ENCODE measurements at places on chromosomes 1 and 21. TPM values are rescaled to one million over a fixed set of nuclear protein-coding genes. Genes with fewer than 3 reads are reported as not detected.
A peak's percentile ranks its signal among the peaks of the same experiment; 100 is the strongest.

- DNase-seq = no peak
Measured at GRCh38 chr1:232599178-232600041, 30.5 kb downstream of the SIPA1L2 start.

DNA sequence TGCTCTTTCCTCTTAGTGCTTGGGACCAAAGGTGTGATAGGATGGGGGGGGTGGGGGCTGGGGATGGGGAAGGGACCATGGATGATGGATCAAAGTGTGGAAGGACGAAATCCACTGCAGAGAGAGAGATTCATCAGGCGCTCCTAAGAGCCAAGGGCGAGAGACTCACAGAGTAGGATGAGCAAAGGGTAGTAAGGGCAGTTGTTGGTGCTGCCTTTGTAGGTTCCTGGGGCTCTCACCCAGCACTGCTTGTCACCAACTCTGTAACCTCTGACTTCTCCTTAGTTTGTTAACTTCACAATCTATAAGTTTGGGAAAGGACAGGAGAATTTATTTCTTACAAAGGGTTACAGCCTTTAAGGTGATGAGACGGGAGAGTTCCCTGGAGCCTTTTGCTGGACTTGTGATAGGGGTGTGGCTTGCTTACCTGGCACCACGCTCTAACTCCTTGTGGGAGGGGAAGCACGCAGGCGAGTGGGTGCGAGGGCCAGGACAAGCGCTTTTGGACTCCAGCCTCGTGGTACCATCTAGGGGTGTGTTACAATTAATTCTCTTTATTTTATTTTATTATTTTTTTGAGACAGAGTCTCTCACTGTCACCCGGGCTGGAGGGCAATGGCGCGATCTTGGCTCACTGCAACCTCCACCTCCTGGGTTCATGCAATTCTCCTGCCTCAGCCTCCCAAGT is 1.6 kb upstream of the PDXK start:
- DNase-seq = no peak

GRCh38 chr1:64112281-64112680 is 91.1 kb upstream of the UBE2U start:
- peak; percentile 85 for DNase-seq

DNA sequence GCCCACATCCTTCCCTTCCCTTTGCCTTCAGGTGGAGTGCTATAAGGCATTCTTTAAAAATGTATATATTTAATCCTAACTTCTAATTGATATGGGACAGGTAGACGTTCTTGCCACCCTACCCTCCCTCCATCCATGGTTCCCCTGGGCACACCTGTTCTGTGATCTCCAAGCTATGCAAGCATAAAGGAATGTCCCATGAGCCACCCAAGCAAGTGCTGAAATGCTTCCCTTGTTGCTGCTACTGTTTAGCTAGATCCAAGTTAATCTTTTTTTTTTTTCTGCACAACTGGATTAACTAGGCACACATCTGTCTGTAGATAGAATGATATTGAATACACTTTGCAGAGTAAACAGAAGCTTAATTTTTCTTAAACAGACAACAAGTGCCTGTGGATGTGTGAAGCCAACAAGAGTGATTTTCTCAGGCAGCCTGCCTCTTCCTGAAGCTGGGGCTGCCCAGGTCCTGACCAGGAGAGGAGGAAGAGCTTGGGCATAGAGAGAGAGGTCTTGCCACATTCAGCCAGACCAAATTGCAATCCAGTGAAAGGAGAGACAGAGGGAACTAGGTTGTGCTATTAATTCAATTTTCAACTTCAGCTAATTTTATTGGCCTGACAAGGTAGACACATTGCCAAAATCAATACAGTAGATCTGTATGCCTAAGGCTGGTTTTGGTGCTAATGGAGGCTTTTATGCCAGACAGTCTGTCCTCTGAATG is 28.2 kb upstream of the ATP1B1 start:
- no peak for DNase-seq

DNA sequence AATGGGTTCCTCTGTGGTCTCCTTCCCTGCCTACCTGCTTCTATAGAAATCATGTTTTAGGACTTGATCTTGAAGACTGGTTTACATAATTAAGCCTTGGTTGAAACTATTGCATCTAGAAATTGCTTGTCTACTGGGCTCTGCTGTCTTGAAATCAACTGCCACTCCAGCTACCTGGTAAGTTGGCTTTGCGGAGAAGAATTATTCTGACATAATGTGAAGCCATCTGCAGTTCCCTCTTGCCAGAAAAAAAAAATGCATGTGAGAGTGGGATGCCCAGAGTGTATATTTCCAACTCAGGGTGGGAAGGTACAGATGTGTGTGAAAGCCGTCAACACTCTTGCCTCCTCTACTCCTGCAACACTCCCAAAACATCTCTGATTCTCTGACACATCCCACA is 27.2 kb downstream of the C8B start:
- no peak for DNase-seq

- no peak for DNase-seq
Measured at GRCh38 chr1:171212607-171213351, 27.7 kb downstream of the FMO2 start.

The OPRD1 gene
- total RNA-seq = not detected

DNA sequence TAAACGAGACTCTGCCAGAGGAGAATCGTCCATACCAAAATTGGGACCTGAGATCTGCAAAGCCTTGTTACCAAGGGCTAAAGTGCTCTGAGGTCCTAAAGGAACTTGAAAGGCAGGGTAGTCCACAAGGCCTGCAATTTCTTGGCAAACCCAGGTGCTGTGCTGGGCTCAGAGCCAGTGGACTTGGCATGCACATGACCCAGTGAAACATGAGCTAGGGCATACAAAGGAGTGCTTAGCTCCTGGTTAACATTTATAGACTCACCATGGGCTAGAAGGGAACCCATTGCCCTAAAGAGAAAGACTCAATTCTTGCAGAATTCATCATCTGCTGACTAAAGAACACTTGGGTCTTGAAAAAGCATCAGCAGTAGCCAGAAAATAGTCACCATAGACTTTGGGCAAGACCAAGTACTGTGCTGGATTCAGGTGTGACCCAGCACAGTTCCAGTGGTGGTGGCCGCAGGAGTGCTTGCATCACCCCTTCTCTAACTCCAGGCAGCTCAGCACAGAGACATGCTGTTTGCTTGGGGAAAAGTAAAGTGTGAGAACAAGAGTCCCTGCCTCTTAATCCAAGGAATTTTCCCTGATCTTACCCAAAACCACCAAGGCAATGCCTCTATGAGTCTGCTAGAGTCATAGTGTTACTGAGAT is 1069.4 kb upstream of the ADGRL2 start:
- DNase-seq = no peak
